ENCODE measurements at places on chromosomes 6 and 20.

DNA sequence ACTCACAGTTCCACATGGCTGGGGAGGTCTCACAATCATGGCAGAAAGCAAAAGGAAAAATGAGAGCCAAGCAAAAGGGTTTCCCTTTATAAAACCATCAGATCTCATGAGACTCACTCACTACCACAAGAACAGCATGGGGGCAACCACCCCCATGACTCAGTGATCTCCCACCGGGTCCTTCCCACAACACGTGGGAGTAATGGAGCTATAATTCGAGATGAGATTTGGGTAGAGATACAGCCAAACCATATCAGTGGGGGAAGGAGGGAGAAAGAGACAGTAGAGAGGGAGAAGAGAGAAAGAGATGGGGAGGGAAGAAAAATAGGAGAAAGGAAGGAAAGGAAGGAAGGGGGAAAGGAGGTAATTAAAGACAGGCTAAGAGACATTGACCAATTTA lies 30.1 kb downstream of the GMDS start:
- H3K4me3 ChIP-seq = no peak overlapping the region
- H3K4me1 ChIP-seq = no peaks in the 10 kb centered on the region
- H3K27ac ChIP-seq = no peak overlapping the region
- no peak for DNase-seq

GRCh38 chr6:88843040-88843439 lies 120.4 kb downstream of the RNGTT start:
- H3K27me3 ChIP-seq = no peaks in the 10 kb centered on the region
- H3K4me3 ChIP-seq = no peak overlapping the region
- DNase-seq = no peak
- H3K27ac ChIP-seq = no peak overlapping the region

DNA sequence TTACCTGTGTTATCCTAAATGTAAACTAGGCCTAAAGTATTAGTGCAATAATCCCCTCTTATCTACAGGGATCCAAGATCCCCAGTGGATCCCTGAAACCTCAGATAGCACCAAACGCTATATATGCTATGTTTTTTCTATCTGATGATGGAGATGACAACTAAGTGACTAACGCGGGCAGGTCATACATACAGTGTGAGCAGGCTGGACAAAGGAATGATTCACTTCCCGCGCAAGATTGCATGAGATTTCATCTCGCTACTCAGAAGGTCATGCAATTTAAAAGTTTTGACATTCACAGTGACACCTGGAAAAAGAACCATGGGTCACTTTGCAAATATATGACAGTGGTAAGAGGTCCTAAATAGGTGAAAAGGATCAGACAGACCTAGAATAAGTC lies 875.9 kb downstream of the HACE1 start:
- H3K27me3 ChIP-seq = no peaks in the 10 kb centered on the region
- no peak overlapping the region for H3K27ac ChIP-seq
- no peak for DNase-seq
- no peaks in the 10 kb centered on the region for H3K4me1 ChIP-seq

DNA sequence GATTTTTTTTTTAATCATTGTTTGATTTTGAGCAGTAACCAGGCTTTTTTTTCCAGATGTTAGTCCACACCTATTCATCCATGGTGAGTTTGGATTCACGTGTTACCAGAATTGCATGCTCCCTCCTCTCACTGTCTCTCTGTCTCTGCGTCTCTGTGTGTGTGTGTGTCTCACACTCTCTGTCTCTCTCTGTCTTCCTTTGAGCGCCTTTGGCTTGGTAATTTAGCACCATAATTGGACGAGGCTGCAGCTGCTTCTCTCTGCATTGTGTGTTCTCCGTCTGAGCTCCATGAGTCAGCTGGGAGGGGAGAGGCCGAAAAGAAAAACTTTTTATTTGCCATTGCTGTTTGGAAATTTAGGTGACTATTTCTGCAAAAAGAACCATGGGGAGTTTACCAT lies 3.4 kb downstream of the TFAP2B start:
- peaks cover 16% of the 10 kb centered on the region for H3K4me1 ChIP-seq
- H3K4me3 ChIP-seq = no peak overlapping the region
- no peaks in the 10 kb centered on the region for H3K36me3 ChIP-seq
- H3K27ac ChIP-seq = no peak overlapping the region

DNA sequence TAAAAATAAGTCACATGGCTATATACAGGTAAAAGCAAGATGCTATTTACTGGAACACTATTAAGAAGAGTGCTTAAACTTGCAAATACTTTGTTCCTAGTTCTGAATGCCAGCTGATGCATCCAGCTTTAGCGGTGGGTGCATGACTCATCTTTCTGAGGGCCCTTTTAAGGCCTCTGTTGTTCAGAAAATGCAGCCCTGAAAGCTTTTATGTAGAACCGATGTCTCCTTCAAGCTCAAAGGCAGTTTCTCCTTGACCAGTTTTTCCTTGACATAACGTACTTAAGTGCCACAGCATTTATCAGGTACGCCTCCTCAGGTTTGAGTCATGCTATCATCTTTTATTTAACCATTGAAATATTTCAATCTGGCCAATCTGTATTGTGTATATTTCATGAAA lies 82.8 kb downstream of the MLIP start:
- peaks cover 3% of the 10 kb centered on the region for H3K4me1 ChIP-seq
- DNase-seq = no peak
- H3K36me3 ChIP-seq = no peaks in the 10 kb centered on the region
- H3K27ac ChIP-seq = no peak overlapping the region
- no peaks in the 10 kb centered on the region for H3K27me3 ChIP-seq

DNA sequence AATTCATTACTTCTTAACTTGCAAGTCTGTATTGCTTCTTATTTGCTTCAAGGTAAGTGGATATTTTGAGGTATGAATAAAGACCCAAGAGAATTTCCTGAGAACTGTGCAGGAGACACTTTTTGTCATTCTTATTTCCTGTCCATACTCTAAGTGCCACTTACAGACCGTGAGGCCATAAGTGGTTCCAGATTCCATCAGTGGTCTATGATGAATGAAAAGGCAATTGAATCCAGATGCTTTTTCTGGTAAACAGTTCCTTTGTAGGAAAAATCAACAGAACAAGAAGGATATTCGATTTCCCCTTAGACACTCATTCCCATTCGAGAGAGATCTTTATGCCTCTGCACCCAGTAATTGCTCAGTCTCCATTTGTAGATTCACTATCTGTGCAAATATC lies 58.3 kb upstream of the PDE10A start:
- H3K36me3 ChIP-seq = no peaks in the 10 kb centered on the region
- H3K27ac ChIP-seq = no peak overlapping the region
- no peaks in the 10 kb centered on the region for H3K4me1 ChIP-seq
- no peak overlapping the region for H3K4me3 ChIP-seq
- no peak for DNase-seq

DNA sequence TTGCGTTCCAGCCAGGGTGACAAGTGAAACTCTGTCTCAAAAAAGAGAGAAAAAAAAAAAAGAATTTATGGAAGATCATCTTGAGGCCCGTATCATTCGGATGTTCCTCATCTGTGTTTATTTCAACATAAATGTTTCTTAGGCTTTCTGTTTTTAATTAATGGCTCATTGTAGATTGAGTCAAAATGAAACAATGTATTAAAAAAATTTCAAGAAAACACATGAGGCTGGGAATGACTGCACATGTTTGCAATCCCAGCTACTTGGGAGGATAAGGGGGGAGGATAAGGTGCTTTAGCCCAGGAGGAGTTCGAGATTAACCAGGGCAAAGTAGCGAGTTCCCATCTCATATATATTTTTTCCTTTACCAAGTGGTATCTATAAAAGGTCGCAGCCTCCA lies 47.3 kb downstream of the ITCH start:
- H3K36me3 ChIP-seq = peaks cover 36% of the 10 kb centered on the region
- no peak overlapping the region for H3K27ac ChIP-seq
- peaks cover 48% of the 10 kb centered on the region for H3K4me1 ChIP-seq
- no peak overlapping the region for H3K4me3 ChIP-seq

- H3K27ac ChIP-seq = no peak overlapping the region
- no peaks in the 10 kb centered on the region for H3K27me3 ChIP-seq
- H3K36me3 ChIP-seq = no peaks in the 10 kb centered on the region
Observed at GRCh38 chr6:111805511-111806164, 67.6 kb downstream of the FYN start.

GRCh38 chr6:35511562-35511941 lies 1.1 kb downstream of the TULP1 start:
- no peak overlapping the region for H3K27ac ChIP-seq
- no peaks in the 10 kb centered on the region for H3K27me3 ChIP-seq
- H3K4me1 ChIP-seq = no peaks in the 10 kb centered on the region
- H3K36me3 ChIP-seq = no peaks in the 10 kb centered on the region

- no peak for DNase-seq
- no peaks in the 10 kb centered on the region for H3K4me1 ChIP-seq
- no peaks in the 10 kb centered on the region for H3K36me3 ChIP-seq
- no peaks in the 10 kb centered on the region for H3K27me3 ChIP-seq
- no peak overlapping the region for H3K4me3 ChIP-seq
Observed at GRCh38 chr6:154613137-154613676, 102.7 kb upstream of the CNKSR3 start.

GRCh38 chr6:166490671-166491500 lies 95.6 kb downstream of the RAMACL start:
- DNase-seq = no peak
- H3K36me3 ChIP-seq = no peaks in the 10 kb centered on the region

DNA sequence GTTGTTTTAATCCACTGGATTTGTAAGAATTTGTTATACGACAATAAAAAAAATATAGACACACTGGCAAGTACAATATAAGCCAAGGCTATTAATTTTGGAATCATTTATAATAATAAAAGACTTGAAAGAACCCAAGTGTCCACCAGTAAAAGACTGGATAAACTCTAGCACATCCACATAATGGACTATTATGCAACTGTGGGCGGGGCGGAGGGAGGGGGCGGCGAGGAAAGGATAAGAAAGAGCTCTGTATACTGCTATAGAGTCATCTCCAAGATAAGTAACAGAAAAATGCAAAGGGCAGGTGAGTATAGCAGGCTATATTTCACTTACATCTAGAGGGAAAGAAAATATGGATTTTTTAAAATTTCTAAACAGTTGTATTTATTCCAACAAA lies 123.3 kb downstream of the TBC1D32 start:
- no peak overlapping the region for H3K4me3 ChIP-seq
- H3K27ac ChIP-seq = no peak overlapping the region
- no peaks in the 10 kb centered on the region for H3K36me3 ChIP-seq
- no peaks in the 10 kb centered on the region for H3K4me1 ChIP-seq
- DNase-seq = no peak
- no peaks in the 10 kb centered on the region for H3K27me3 ChIP-seq

GRCh38 chr6:128889870-128890269 lies 6.9 kb downstream of the LAMA2 start:
- no peaks in the 10 kb centered on the region for H3K36me3 ChIP-seq
- no peak for DNase-seq
- H3K27me3 ChIP-seq = no peaks in the 10 kb centered on the region
- H3K4me1 ChIP-seq = no peaks in the 10 kb centered on the region

GRCh38 chr6:87391334-87391733 lies 16.4 kb upstream of the CFAP206 start:
- no peak overlapping the region for H3K4me3 ChIP-seq
- no peaks in the 10 kb centered on the region for H3K27me3 ChIP-seq
- H3K36me3 ChIP-seq = no peaks in the 10 kb centered on the region
- no peaks in the 10 kb centered on the region for H3K4me1 ChIP-seq
- DNase-seq = no peak

GRCh38 chr20:23879811-23880374 lies 345 bp upstream of the CST5 start:
- no peak overlapping the region for H3K27ac ChIP-seq
- peaks cover 5% of the 10 kb centered on the region for H3K4me1 ChIP-seq
- H3K4me3 ChIP-seq = no peak overlapping the region

DNA sequence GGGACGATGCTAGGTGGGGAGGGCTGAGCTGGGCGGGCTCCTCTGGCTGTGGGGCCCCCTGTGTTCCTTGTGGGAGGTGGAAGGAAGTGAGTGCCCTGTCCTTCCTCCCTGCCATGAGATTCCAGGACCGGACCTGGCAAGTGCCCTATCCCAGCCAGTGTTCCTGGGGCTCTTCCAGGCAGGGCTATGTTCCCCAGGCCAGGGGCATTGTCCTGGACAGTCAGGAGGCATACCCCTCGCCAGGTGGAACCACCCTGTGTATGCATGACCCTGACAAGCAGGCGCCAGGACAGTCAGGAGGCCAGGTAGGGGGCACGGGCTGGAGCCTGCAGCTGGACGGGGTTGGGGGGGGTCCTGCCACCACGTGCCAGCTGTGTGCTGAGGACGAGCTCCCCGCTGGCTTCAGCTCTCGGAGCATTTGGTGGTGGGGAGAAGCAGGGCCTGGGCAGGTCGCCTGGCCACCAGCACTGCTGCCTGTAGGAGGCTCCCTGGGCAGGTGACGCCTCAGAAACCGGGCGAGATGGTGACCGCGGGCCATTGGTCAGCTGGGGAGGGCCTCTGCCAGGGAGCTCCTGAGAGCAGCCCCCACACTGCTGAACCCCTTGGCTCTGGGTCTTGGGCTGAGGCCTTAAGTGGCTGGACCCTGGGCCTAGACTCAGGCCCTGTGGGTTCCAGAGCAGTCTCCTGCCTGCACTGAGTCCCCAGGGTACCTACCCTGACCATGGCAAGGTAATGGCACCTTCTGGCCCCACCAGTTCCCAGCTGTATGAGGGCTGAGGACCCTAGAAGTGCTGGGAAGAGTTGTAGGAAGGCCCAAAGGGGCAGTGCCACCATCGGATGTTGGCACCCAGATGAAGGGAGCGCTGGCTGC lies 694 bp downstream of the SLC17A9 start:
- H3K27me3 ChIP-seq = no peaks in the 10 kb centered on the region
- peak overlapping the region; percentile 93 for H3K27ac ChIP-seq
- peaks cover 24% of the 10 kb centered on the region for H3K4me1 ChIP-seq
- H3K4me3 ChIP-seq = peak overlapping the region; percentile 76
- DNase-seq = peak; percentile 41

- H3K27me3 ChIP-seq = no peaks in the 10 kb centered on the region
- no peaks in the 10 kb centered on the region for H3K36me3 ChIP-seq
- H3K4me1 ChIP-seq = no peaks in the 10 kb centered on the region
- DNase-seq = no peak
Observed at GRCh38 chr6:137661601-137662000, 167.4 kb upstream of the OLIG3 start.

GRCh38 chr20:8255945-8256632 lies 124.0 kb downstream of the PLCB1 start:
- H3K4me1 ChIP-seq = no peaks in the 10 kb centered on the region
- DNase-seq = no peak
- H3K27ac ChIP-seq = no peak overlapping the region
- H3K4me3 ChIP-seq = no peak overlapping the region
- no peaks in the 10 kb centered on the region for H3K27me3 ChIP-seq

DNA sequence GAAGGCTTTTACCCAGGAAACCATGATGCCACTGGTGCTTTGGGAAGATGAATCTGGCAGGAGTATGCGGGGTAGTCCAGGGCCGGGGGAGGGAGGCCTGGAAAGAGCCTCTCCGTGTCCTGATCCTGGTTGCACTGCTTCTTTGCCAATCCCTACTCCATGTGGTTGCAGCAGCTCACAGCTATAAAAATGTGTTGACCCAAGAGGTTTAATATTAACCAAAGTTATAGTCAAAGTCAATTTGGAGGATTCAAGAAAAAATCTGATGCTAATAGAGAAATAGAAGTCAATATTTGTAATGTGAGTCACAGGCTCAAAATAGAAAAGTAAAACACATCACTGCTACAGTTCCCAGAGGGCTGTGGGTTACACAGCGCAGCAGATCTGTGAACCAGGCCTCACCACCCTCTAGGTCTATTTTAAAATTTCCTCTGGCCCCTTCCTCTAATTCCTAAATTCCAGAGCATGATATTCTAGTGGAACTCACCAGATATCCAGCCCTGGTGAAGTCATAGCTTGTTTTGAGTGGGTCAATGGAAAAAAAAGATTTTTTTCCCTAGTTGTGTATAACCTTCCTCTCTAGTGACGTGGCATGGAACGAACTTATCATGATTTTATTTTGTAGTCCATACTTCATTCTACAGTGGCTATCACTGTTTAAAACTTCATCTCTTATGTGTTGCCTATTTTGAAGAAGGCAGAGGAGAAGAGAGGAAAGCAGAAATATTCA lies 63.2 kb upstream of the BMP2 start:
- H3K4me1 ChIP-seq = peaks cover 70% of the 10 kb centered on the region
- peak overlapping the region; percentile 92 for H3K27ac ChIP-seq
- H3K36me3 ChIP-seq = no peaks in the 10 kb centered on the region
- no peaks in the 10 kb centered on the region for H3K27me3 ChIP-seq
- no peak overlapping the region for H3K4me3 ChIP-seq
